Activated CD4-positive, CD25-positive, alpha-beta regulatory T cell treated with anti-CD3 and anti-CD28 coated beads, Interleukin-2, amount 50 U/mL, for 72 hours (primary cell): ENCODE measurements at places on chromosomes 7 and 10.
A peak's percentile ranks its signal among the peaks of the same experiment; 100 is the strongest.

- no peak for DNase-seq
These were observed 72.1 kb downstream of the GLI3 start for GRCh38 chr7:42164881-42165428.

GRCh38 chr10:72133517-72133916 lies 45.2 kb upstream of the SPOCK2 start:
- DNase-seq, result no peak

DNA sequence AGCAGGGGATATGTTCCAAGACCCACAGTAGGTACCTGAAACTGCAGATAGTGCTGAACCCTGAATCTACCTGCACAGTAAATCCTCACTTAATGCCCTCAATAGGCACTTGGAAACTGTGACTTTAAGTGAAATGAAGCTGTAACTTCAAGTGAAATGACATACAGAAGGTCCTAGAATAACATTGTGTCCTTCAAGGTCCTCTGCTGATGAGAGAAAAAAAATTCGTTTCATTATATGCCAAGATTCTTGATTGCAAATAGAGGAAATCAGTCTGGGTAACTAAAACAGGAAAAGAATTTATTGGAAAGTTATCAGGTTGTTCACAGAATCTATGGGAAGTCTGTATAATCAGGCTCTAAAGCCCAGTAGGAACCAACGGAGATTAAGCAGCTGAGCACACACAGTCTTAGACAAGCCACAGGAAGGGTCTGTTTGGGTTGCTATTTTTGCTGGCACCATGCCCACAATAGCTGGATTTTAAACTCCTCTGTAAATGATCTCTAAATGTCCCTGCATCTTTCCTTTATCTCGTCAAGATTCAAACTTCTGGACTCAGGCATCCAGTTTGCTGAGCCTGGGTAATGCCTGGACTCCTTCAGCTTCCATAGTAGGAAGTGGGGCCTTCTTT lies 57.5 kb downstream of the EXOC4 start:
- no peak for DNase-seq

GRCh38 chr10:93413252-93413689 lies 68.9 kb downstream of the MYOF start:
- no peak for DNase-seq

- DNase-seq, result no peak
These were observed 98.4 kb downstream of the OSBPL3 start for GRCh38 chr7:24881623-24882022.

DNA sequence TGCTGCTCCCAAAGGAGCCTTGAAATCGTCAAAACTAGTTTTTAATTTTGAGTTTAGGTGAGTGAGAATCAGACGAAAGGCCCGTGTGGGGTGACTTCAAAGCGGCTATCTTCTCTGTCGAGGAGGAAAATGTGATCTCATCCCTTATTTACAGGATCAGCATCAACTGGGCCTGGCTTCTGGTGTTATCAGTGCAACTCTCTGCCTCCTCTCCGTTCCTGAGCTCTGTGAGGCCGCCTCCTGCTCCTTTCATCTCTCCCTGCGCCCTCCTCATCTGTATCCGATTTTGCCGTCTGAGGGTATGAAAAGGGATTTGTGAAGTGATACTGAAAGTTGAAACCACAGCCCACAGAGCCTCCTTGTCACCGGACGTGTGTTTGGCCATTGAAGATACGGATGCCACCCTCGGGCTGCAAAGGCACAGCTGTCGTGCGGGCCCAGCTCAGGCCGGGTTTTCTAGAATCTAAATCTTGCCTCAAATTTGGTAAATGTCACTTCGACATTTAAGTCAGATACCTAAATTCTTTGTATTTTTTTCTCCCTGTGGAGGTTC lies 408.7 kb upstream of the ADARB2 start:
- DNase-seq, result no peak

- DNase-seq, result no peak
These were observed 906.7 kb downstream of the GRID1 start for GRCh38 chr10:85459906-85460305.

GRCh38 chr7:54664235-54665228 lies 94.5 kb downstream of the SEC61G start:
- DNase-seq, result no peak

DNA sequence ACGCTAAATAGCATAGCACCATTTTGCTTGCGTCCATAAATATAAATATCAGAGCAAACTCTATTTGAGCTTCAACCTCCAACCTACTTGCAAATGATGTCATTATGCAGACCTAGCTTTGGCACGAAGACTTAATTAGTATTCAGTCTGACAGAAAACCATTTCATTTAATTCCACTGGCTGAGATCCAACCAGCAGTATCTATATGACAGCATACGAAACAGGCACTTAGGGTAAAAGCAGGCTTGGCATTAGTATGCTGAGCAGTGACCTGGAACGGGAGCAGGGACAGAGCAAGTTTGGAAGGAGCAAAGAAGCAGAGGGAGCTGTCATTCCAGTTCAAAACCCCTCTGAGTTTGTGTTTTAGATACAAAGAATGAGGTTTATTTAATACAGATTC lies 312.5 kb upstream of the CHRM2 start:
- DNase-seq, result no peak

- no peak for DNase-seq
These were observed 310.3 kb upstream of the AKR1E2 start for GRCh38 chr10:4515721-4516120.

GRCh38 chr10:6699336-6699735 lies 119.3 kb upstream of the PRKCQ start:
- no peak for DNase-seq

DNA sequence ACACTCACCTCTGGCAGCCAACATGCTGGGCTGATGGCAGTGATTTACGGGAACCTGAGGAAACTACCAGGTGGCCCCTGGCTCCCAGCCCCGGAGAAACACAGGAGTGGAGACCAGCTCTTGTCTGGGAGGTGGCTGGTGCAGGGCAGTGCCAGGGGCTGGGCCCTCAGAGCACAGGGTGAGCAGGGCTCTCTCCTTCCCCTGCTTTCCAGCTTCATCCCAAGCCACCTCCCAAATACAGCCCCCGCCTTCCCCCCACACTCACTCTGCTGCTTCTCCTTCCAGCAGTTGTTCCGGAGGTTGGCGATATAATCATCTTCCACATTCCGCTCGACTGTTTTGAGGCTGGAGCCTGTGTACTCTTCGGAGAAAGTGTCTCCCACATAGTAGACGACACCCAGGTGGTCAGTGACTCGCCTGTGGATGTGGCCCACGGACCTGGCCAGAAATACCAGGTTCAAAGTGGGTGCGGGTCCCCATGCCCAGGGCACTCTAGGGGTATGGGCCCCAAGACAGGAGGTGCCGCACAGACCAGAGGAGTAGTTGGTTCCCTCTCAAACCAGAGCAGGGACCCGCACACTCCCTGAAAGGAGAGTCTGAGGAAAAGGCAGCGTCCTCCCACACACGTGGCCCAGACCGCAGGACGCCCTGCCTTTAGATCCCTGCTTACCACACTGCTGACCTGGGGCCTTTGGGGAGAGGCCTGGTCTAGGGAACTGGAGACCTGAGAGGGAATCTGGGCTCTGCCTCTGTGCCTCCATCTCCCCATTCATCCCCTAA lies 18.3 kb downstream of the DNAJB12 start:
- no peak for DNase-seq

DNA sequence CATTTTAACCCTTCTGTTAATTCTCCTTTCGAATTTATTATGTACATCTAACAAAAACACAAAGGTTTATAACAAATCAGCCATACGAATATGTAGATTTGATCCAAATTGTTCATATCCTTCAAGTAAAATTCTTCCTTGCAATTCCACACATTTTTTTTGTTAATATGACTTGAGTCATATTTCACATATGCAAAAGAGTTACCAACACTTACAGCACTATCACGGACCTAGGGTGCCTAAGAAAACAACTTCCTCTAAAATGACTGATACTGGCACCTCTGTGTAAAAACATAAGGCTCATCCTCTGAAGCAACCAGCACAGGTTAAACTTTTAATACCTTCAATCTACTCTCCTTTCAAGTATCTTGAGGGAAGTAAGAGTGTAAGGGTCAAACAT lies 451.8 kb downstream of the SEMA3D start:
- DNase-seq, result no peak

DNA sequence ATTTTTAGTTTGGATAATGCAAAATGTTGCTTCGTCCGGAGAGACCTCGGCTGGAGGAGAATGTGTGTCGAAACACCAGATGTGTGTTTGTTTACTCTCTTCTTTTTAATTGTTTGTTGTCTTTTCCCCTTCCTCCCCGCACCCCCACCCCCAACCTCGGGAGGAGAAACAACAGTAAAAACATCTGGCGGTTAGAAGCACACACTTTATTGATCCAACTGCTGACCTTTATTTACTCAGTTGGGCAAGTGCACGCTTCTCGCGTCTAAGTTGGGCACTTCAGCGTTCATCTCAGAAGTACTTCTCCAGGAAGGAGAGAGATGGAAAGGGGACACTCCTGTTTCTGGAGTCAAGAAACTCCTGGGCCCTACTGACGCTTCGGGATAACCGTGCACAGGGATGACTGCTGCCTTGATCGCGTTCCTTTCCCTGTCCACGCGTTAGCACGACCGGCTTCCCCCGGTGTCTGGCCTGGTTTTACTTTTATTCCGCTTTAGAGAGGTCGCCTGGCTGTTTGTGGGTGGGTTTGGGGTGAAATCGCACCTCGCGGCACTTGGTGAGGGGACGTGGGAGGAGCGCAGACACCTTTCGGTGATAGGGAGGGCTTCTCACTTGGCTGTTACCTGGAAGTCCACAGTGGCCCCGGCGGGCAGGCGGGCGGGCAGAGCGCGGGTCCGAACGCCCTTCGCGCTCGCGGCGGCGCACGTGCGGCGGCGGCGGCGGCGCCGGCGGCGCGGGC lies 168.3 kb upstream of the PPP1R3A start:
- no peak for DNase-seq

DNA sequence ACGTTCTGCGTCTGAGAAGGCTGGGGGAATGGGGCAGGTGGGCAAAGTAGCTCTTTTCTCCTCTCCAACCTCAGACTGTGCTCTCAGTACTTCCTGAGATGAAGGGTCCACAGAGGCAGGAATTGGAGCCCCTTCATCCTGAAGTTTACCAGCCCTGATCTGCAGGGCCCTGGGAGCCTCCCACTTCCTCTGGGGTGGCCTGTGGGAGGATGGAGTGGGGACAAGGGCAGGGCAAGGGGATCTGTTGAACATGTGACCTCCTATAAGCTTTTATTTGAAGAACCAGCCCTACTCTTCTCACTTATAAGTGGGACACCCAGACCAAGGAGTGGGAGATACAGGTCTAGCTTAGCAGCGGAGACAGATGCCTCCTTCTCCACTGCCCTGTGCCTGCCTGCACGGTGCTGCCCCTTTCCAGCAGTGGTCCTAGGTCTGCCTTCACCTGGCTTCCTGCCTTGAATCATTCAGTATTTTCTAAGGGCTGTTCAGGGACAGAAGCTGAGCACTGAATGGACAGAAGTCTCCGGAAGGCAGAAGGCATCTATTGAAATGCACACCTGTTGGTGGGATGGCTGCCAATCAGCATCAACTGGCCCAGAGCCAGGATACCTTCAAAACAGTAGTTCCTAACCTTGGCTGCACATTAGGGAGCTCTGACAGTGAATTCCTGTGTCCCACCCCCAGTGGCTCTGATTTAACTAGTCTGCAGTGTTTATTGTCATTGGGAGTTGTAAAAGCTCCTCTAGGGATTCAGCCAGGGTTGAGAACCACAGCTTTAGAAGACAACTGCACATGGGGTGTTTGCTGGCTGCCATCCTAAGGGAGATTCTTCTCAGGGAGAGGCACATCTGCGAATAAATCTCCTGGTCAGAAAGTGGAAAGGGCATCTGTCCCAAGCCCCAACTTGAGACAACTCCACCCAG lies 2.7 kb upstream of the ARHGAP22 start:
- no peak for DNase-seq

- peak; percentile 61 for DNase-seq
These were observed 792 bp downstream of the ZNF746 start for GRCh38 chr7:149496642-149497391.

DNA sequence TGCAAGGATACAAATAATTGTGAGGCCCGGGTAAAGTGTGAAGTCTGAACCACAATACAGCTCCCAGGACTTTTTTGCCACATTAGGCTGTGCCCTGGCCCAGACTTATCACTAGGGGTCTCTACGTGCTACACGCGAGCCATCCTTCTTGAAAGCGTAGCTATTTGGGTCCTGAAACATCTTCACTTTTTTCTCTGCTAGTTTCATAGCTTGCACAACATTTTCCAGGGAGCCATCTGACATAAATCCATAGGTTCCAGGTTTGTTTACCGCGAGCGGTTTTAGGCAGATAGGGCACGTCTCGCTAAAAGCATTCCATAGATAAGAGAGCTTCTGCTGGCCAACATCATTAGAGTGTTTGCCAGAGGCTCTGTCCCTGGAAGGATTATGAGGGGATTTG lies 226.5 kb downstream of the RPS24 start:
- no peak for DNase-seq

- DNase-seq, result no peak
These were observed 305.1 kb downstream of the PTPRN2 start for GRCh38 chr7:158282461-158283001.

DNA sequence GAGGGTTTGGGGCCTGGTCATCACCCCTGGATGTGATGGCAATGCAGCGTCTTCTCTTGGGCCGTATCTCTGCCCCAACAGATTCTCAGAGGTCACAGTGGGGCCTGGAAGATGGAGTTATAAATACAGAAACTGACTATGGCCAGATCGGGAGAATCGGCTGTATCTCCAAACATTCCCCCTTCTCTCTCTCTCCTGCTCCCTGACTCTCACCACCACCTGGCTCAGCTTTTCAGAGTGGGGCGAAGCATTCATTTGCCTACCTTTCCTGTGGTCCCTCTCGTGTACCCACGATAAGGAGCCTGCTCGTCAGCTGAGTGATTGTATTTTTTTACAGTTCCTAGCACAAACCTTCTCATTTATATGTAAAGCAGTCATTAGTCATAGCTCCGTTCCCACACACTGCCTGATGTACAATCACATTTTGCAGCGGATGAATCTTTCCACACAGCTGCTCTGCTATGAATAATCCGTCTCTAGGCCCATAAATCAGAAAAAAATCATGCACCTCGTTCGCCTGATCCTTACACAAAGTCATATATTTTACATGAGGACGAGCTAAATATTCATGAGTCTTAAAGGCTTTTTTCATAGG lies 23.2 kb upstream of the BTRC start:
- no peak for DNase-seq

- no peak for DNase-seq
These were observed 74.9 kb downstream of the ADRA2A start for GRCh38 chr10:111151595-111152307.

- no peak for DNase-seq
These were observed 28.4 kb upstream of the SEMA3E start for GRCh38 chr7:83677180-83677866.

GRCh38 chr10:74451127-74451829 lies 300.3 kb downstream of the ADK start:
- DNase-seq, result no peak

GRCh38 chr10:38027986-38028385 lies 17.5 kb downstream of the ZNF33A start:
- DNase-seq, result no peak

- no peak for DNase-seq
These were observed 36.3 kb downstream of the LAMB4 start for GRCh38 chr7:108093851-108094331.

DNA sequence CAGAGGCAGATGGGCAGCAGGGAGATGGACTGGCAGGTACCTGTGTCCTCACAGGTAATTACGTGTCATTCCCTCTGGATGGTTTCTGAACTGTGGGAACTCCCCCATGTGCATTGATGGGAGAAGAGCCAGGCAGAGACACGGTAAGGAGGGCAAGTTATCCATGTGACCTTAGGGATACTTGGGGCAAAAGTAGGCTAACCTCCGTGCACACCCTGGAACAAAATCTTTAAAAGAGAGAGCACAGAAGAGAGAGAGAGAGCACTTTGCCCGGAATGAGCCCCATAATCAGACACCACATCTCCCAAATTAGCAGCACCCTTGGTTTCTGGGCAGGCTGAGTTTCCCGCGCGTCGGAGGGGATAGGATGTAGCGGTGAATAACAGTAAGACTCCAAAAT lies 423.2 kb downstream of the PAXIP1 start:
- no peak for DNase-seq

GRCh38 chr10:34407324-34407805 lies 407.7 kb downstream of the PARD3 start:
- no peak for DNase-seq
